Right renal pelvis (tissue), 4 donors: ENCODE measurements at places on chromosomes 16 and 17.
A peak's percentile ranks its signal among the peaks of the same experiment; 100 is the strongest.

DNA sequence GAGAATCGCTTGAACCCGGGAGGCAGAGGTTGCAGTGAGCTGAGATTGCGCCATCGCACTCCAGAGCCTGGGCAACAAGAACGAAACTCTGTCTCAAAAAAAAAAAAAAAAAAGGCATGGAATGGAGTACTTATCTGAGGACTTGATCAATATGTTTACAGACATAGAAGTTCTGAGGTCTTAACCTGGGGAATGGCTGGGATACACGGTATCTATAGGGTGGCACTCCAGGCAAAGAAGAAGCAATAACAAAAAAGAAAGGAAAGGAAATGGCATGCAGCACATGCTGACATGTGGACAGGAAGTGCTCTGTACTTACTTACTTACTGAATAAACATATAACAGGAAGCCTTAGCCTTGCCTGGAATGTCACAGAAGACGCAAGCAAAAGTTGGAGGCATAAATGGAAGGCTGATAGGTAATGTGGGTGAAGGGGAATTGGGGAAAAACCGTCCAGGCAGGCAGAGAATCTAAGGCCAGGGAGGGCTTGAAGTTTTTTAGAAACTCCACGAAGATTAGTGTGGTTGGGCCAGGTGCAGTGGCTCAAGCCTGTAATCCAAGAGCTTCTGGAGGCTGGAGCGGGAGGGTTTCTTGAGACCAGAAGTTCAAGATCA lies 10.1 kb upstream of the SPOP start:
- no peak for DNase-seq

GRCh38 chr16:53945996-53946395 lies 242.0 kb downstream of the FTO start:
- peak; percentile 14 for DNase-seq

GRCh38 chr17:67156269-67157199 lies 88.5 kb downstream of the HELZ start:
- DNase-seq, result no peak

GRCh38 chr16:66254106-66254505 lies 112.4 kb upstream of the CDH5 start:
- DNase-seq, result no peak

DNA sequence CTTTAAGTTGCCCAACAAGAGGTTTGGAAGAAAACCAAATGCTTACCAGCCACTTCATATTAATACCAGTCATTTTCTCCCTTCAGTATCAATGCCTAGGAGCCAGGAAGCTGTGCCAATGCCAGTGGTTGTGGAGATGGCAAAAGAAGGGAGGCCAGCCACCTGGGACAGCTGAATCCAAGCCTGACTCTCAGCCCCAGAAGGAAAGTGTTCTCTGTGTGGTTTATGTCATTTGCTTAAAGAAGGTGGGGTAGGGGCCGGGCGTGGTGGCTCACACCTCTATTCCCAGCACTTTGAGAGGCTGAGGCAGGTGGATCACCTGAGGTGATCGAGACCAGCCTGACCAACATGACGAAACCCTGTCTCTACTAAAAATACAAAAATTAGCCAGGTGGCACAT lies 13.4 kb downstream of the C17orf78 start:
- no peak for DNase-seq

DNA sequence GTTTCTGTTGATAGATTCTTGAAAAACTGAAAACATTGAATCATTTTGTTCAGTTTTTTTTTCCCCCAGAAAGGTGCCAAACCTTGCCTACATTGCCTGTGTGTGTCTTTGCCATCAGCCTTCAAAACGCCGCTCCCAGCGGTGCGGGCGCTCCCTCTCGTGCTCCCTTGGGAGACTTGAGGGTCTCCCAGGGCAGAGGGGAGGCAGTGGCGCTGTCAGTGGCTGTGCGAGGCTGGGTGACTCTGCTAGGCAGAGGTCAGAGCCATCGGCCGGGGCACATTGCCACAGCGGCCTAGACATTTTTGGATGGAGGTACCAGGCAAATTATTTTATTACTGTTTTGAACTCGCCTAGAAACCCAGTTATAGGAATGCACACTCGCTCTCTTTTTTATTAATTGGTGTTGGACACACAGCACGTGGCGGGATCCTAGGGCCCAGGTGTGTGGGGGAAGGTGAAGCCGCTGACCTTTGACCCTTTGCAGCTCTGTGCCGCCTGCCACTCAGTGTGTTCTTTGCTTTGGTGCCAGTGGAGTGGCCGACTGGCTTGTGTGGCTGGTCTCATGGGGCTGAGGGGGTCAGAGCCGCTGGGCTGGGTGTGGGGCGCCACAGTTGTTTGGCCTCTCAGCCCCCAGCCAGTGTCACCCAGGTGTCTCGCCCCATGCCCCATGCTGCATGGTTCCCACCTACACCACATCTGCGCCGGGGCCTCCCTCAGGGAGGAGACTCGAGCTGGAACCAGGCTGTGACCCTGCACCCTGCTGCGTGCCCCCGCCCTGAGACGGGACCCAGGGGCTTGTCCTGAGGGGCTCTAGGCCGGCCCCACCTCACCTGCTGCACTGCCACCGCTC lies 115.7 kb downstream of the BANP start:
- no peak for DNase-seq

- DNase-seq, result no peak
These were observed 20.2 kb downstream of the NGFR start for GRCh38 chr17:49515196-49515770.

- no peak for DNase-seq
These were observed 10.7 kb downstream of the PROCA1 start for GRCh38 chr17:28700830-28701492.

GRCh38 chr16:79210607-79211006 lies 389.9 kb downstream of the MAF start:
- no peak for DNase-seq

DNA sequence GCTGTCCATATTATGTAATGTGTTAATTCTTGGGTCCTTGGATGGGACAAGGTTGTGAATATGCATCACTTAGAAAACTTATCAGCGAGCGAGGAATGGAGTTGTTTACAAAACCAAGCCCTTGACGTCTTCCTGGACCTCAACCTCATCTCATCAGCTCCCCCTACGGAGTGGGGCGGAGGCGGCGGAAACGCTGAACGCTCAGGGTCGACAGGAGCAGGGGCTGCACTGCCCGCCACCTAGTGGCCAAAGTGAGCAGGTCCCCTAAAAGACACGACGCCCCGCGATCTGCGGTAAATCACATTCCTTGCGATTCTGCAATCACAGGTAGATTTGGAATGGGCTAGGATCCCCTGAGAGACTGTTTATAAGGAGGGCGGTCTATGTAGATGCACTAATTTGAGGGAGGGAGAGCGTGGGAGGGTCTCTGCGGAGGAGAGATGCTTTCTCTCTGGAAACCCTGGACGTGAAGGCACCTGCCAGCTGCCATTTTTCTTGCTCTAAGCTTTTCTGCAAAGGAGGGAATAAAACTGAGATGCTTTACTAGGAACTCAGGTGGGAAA lies 5.4 kb upstream of the ICAM2 start:
- DNase-seq, result no peak

DNA sequence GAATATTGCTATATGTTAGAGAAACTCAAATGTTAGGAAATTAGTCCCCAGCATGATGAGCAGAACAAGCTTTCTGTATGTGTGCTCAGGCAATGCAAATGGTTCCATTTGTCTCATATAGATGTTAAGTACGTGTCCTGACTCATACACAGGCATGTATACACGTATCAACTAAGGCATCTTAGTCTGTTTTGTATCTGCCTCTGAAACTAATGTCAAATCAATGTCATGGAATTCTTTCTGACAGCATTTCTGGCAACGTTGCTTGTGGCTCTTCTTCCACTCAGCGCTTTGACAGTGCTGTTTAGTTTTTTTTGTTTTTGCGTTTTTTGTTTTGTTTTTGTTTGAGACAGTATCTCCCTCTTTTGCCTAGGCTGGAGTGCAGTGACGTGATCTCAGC lies 111.9 kb downstream of the CNTNAP4 start:
- no peak for DNase-seq

DNA sequence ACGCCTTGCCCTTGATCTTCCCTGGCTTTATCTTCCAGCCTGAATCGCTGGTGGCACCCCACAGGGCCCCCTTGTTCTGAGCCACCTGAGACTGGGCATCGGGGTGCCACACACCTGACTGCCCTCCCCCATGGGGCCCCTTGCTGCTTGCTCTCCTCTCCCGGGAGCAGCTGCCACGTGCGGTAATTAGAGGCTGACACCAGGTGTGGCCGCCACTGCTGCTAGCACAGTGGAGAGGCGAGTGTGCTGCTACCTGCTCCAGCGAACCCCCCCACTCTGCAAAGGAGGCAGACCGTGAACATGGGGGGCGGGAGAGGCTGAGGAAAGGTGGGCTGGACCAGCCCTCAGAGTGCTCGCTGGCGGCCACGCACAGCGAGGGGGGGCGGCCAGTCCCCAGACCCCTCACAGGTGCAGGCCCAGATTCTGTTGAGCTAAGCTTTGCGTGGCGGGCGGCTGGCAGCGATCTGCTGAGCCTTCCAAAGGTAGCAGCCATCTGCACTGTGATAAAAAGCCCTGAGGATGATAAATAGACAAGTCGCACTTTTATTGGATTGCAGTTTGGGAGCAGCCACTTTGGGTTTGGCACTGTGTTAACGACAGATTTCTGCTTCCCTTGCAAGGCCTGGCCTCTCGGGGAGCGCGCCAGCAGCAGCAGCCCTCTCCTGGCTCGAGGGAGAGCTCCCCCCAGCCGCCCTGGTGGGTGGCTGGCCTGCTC lies 167.9 kb upstream of the GSE1 start:
- DNase-seq, result no peak

GRCh38 chr17:8004899-8005298 lies 2.5 kb downstream of the GUCY2D start:
- DNase-seq, result no peak

DNA sequence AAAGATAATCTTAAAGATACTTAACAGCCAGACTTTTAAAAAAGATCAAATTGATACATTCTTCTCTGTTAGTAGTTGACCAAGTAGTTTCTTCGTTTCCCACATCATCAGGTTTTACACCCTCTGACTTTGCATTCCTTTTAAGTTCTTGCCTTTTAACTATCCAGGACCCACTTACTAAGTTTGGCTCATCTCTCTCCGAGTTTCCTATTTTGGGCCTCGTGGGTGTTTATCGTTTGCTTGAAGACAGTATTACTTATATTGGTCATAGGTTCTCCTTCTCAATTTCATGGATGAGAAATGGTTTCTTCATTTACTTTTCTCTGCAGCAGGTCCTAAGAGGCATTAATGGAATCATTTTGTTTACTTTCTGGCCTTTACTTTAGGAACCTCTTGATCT lies 43.2 kb downstream of the RPA1 start:
- DNase-seq, result no peak

- DNase-seq, result no peak
These were observed 4.5 kb downstream of the NTHL1 start for GRCh38 chr16:2042986-2043666.

- DNase-seq, result peak; percentile 82
These were observed 4.8 kb upstream of the ARL4D start for GRCh38 chr17:43393944-43394482.

GRCh38 chr17:78667741-78668640 lies 90.8 kb upstream of the DNAH17 start:
- DNase-seq, result no peak

DNA sequence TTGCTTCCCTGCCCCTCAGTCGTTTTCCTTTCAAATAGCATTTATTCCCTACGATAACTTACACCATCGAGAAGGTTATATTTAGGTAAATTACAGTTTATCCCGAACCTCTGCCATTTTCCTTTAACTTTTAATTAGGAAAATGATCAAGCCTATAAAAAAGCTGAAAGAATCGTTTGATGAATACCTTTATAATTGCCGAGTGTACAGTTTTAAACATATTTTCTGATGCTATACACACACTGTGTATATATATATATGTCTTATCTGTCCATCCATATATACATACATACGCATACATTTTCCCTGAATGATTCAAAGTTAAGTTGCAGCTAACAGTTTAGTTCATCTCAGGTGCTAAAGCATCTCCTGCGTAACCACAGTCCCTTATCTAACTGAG lies 56.6 kb upstream of the CRISPLD2 start:
- DNase-seq, result no peak

GRCh38 chr17:73742948-73743381 lies 98.7 kb upstream of the SDK2 start:
- no peak for DNase-seq

- DNase-seq, result no peak
These were observed 73.4 kb downstream of the ZNF778 start for GRCh38 chr16:89290887-89291286.

GRCh38 chr16:83705856-83706255 lies 101.9 kb upstream of the HSBP1 start:
- no peak for DNase-seq

DNA sequence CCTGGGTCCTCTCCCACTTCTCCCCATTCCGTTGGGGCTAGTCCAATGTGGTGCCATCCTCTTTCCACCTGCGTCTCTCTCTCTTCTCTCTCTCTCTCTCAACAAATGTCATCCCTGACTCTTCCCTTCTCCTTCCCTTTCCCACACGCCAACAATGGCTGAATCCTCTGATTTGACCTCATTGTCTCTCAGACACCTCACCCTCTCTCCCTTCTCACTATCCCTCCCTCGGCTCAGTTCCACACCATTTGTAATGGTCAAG lies 628 bp upstream of the ZNF18 start:
- no peak for DNase-seq

GRCh38 chr17:13885953-13886889 lies 183.1 kb upstream of the COX10 start:
- no peak for DNase-seq

DNA sequence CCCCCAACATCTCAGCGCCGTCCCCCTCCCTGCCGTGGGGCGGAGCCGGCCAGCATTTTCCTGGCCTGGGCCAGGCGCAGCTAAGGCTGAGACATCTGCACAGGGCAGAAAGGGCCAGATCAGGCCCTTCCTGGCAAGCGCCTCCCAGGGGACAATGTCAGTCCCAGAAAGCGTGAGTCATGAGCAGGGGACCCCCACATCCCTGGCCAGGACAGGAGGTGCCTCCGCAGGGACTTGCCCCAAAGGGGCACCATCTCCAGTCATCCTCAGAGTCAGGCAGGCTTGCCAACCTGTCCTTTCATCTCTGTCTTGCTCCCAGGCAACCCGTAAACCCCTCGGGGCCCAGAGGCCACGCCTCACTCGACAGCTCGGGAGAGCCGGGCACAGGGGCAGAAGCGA lies 43.2 kb downstream of the SOCS1 start:
- no peak for DNase-seq

DNA sequence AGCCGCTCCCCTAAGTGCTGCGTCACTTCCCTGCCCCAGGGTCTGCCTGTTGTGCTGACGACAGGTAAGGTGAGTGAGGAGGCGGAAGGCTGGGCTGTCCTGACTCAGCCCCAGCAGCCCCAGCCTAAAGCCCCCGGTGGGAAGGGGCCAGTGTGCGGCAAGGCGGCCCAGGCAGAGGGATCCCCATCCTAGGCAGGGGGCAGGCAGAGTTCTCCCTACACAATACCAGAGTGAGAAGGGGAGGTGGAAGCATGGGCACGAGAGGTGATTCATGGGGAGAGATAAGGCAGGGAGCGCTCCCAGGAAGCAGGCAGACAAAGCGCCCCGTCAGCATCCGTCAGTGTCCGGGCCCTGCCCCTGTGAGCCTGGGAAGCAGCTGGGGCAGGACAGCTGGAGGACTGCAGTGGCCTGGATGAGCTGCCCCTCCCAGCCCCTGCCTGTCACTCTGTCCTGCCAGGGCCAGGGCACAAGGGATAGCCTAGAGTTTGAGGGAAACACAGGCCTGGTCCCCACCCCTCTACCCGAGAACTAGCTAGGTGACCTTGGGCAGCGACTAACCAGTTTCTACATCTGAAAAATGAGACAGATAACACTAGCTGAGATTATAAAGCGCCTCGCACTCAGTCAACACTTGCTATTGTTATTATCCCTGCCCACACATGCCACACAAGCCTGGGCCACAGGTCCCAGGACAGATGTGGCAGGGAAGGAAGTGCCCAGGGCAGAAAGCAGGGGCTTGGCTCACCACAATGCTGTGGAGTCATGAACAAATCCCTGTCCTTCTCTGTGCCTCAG lies 3.8 kb downstream of the FAM83G start:
- DNase-seq, result no peak
